ENCODE measurements at places on chromosomes 16 and 17.
A peak's percentile ranks its signal among the peaks of the same experiment; 100 is the strongest.

DNA sequence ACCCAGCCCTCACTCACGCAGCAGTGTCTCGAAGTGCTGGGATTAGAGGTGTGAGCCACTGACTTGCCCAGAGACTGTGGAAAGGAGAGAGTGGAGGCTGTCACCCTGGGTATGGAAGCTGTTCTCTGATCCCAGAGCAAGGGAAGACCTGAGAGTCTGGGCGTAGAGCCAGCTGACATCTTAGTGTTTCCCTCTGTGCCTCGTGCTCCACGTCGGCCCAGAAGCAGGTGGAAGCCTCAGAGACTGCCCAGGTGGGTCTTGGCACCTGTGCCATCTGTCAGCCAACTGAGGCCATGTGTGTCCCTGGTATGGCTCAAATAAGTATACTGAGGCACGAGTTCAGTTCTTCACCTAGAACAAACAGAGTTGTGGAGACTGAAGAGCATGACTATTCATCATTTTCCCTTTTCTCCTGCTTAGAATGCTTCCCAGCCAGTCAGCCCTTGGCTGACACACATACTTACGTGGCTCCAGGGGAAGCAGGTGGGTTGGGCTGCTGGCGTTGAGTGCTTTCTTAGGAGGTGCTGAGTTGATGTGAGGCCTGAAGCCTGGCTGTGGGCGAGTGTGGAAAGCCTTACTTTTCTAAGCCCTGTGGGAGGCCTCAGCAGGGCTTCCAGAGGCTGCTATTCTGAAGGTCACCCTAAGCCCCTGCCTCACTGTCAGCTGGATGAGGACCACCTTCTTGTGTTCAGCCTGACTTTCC lies 8.1 kb downstream of the CTRL start:
- DNase-seq = no peak

GRCh38 chr17:8755590-8756255 lies 2.6 kb downstream of the SPDYE4 start:
- no peak for DNase-seq

DNA sequence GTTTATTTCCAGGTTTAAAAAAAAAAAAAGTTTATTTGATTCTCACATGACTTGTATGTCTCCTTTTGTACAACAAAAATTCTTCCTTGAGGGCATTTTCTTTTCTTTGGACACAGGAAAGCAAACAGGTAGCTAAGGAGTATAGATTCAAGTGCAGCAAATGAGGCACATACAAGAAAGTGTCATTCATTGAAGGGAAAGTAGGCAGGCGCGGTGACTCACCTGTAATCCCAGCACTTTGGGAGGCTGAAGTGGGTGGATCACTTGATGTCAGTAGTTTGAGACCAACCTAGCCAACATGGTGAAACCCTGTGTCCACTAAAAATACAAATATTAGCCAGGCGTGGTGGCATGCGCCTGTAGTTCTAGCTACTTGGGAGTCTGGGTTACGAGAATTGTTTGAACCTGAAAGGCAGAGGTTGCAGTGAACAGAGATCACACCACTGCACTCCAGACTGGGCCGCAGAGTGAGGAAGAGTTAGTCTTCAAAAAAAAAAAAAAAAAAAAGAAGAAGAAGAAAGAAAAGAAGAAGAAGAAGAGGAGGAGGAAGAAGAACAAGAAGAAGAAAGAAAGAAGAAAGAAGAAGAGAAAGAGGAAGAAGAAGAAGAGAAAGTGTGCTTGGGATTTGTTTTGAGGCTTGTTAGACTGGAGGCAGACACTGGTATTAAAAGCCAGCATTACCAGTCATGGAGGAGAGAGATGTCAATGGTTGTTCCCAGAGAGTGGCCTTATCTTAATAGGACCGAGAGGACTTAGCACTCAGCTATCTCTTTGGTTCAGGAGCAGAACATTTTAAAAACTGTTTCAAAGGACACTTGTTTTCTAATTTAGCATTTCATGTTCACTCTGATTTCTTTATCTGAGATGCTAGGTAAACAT lies 19.7 kb downstream of the GINS3 start:
- DNase-seq = no peak

- peak; percentile 75 for DNase-seq
These were observed 33.2 kb downstream of the CYTH1 start for GRCh38 chr17:78748730-78749317.

DNA sequence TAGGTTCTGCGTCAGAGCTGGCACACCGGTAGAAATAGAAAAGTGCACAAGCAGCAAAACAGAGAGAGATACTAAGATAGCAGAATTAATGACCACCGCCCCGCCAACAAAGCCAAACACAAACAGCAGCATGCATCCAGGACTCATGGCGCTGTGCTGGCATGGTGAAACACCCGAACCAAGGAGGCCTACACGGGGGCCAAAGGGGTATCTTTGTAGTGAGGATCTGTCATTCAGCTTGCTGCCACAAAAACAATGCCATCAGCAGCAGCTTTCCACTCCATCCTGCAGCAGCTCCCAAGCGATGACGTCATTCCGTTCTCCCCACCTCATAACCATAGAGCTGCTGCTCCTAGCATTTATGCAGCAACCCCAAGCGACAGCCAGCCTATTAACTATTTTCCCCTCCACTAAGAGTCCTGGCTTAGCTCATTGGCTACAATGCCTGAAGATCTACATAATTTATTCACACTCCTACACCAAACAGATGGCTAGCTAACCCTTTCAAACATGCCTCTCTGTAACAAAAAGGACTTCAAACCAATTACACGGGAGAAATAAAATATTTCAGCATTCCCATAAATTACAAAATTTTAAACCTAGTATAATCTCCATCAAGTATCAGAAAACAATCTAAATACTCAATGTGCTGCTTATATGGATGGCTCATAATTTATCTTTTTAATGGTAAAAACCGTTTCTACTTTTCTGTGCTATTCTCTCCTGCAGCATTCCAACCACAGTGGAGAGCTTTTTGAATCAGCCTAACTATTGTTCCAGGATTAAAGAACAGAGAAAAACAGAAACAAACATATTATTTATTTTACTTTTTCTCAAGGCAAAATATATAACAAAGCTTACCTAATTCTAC lies 73.9 kb downstream of the SPAG9 start:
- no peak for DNase-seq

DNA sequence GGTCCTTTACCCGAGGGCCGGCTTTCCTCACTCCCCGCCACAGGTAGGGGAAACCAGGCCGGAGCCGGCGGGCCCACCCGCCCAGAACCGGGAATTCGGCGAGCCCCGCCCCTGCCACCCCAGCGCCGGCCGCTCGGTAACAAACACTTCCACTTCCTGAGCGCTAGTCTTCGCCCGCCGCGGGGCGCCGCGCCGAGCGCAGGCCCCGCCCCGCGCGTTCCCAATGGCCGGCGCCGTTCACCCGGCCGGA lies 224 bp upstream of the NHERF1 start:
- no peak for DNase-seq

DNA sequence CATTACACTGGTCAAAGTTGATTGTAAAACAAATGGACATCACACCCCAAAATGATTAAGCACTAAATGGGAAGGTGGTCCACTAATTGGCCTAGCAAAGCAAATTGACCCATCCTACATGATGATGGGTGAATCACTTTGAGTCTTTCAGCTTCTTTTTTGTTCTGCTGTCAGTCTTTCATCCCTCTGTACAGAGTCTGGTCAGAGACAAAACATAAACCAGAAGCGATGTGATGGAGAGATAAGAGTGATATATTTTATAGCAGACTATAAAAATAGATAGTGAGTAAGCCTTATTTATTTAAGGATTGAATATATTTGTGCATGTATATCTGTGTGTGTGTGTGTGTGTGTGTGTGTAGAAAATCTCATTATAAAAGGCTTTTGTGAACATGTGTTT lies 618.4 kb upstream of the SOX9 start:
- no peak for DNase-seq

GRCh38 chr16:63415014-63415413 lies 1378.8 kb upstream of the CDH8 start:
- DNase-seq = no peak

- DNase-seq = no peak
These were observed 29.8 kb upstream of the XYLT2 start for GRCh38 chr17:50316016-50316587.

GRCh38 chr16:78749745-78750268 lies 650.4 kb downstream of the WWOX start:
- DNase-seq = no peak

DNA sequence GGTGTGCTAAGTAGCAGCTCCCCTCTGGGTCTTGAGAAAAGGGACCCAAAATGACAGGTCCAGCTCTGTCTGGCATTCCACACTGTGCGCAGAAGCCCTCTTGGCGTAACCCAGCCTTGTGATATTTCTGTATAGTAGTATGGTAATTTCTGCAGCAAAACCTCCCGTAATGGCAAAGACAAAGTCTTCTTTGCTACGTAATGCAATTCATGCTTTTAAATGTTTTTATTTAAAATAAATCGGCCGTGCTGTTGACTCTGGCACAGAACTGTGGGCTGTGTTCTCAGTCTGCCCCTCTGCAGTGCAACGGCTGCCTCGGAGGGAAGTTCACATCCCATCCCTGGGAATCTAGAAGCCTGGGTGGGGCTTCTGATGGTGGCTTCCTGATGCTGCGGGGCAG lies 75.2 kb downstream of the ASIC2 start:
- no peak for DNase-seq

DNA sequence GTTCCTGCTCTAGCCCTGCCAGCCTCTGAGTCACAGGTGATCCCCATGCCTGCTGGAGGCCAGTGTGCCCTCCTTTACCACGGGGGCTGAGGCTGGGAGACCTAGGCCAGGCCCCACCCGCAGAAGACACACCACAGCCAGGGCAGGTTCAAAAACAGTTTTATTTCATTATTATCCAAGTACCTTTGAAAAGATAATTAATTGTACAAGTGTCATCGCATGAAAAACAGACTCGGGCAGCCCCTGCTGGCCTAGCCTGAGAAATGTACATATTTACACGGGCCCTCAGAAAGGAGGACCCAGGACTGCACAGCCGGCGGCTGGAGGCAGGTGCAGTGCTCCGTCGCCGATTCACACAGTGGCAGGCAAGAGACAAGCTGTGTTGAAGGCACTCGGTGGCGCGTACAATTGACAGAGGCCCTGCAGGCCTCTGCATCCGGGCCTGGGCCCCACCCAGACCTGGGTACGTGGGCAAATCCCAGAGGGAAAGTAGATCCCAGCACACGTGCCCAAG lies 4.4 kb downstream of the PDIA2 start:
- DNase-seq = no peak

- no peak for DNase-seq
These were observed 11.9 kb downstream of the CES3 start for GRCh38 chr16:66972983-66973382.

- no peak for DNase-seq
These were observed 12.6 kb upstream of the POLR3E start for GRCh38 chr16:22284637-22285036.

DNA sequence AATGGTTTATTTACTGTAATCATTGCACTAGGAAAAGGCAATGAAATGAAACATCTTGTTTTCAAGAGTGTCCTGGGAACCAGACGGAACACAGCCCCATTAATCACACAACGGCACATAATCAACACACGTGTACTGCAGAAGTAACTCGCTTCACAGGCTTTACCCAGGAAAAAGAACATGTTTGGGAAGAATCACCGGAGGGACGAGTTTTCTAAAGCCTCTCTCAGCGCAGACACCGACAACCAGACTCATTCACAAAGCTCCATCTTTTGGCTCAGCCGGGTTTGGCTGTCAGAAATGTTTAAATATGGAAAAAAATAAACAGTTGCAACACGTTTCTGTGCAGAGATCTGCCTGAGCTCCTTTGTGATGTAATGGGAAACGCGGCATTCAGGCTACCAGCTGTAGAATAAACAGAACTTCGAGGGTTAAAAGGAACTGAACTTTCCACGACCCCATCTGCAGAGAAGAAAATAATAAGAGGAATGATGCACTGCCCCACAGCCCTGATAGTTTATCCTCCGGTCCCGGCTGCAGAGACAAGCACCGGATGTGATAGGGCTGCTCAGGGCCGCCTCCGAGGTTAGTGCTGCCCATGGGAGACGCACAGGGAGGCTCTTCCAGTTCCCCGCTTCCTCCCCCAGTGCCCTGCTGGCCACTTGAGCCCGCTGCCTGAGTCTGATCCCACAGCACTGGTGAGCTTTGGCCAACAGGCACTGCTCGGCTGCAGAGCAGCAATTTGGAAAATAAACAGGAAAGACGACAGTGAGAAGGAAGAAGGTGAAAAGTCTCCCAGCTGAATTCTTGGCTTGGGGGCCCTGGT lies 119.8 kb downstream of the HIC1 start:
- DNase-seq = no peak

DNA sequence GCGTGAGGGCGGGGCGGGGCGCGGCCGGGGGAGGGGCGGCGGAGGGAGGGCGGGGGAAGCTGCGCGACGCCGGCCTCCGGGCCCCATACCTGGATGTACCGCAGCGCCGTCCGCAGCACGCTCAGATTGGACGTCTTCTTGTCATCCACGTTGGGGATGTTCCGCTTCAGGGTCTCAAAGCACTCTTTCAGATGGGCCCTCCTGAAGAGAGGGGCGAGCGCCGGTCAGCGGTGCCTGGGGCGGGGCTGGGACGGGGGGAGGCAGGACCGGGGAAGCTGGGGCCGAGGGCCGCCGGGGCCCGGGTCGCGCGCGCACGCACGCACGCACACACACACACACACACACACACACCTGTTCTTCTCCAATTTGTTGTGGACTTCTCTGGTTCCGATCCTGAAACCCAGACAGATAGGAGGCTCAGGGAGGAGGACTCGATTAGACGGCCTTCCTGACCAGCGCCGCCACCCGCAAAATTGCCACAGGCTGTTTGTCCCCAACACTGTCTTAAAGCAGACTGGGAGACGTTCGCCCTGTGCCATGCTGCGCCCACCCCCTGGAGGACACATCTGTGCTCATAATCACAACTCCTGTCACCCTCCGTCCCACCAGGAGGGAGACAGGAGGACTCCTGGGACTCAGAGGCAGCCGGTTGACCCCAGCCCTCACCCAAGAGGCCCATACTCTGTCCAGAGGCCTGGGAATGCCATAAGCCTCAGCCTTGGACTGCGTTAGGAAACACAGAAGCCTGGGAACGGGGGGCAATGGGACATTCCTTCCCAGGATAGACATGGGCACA lies 6.7 kb downstream of the MNT start:
- DNase-seq = no peak

DNA sequence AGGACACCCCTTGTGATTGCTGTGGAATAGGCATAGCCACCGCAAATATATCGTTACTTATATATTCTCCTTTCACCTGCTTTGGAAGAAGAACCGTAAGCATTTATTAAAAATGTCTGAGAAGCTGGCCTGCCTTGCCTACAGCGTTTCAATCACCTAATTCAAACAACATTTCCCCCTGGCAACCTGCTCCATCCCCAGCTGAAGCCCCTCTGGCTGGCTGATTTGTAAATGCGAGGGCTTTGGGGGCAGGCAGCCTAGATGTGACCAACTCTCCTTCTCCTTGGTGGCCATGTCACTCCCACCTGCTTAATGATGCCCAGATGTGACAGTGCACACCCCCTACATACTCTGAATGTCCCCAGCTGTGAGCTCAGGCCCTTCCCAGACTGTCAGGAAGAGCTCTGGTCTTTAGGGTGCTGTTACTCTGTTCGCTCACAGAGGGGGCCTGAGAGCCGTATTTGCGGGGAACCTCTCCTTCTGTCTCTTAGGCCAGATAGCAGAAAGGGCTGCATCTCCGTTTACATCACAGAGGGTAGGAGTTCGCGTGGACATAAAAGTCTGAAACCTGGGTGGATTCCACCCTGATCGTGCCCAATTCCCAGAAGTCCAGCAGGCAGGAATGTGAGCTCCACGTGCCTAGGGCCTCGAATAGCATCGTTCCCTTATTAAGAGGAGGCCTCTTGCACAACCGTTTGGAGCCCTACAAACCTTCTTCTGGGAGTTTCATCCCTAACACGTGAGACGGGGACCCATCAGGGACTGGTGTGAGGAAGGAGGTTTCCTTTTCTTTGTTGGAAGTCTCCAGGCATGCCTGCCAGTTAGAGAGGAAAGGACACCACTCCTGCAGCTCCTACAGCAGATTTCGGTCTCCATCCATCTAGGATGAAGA lies 2.4 kb upstream of the SDK2 start:
- peak; percentile 30 for DNase-seq

GRCh38 chr17:10557422-10557821 lies 8.0 kb upstream of the MYH2 start:
- DNase-seq = no peak

Data from activated T-cell treated with anti-CD3 and anti-CD28 coated beads, Interleukin-2, amount 50 U/mL, for 1 hour (primary cell).